ENCODE measurements at places on chromosomes 3 and 15.

DNA sequence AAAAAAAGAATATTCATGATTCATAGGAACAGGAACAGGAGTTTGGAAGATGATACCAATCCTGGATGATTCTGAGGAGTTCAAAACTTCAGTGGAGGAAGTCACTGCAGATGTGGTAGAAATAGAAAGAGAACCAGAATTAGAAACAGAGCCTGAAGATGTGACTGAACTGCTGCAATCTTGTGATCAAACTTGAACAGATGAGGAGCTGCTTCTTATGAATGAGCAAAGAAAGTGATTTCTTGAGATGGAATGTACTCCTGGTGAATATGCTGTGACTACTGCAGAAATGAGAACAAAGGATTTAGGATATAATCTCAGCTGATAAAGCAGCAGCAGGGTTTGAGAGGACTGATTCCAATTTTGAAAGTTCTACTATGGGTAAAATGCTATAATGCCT is 72.7 kb downstream of the GSK3B start:
- no peak for DNase-seq

DNA sequence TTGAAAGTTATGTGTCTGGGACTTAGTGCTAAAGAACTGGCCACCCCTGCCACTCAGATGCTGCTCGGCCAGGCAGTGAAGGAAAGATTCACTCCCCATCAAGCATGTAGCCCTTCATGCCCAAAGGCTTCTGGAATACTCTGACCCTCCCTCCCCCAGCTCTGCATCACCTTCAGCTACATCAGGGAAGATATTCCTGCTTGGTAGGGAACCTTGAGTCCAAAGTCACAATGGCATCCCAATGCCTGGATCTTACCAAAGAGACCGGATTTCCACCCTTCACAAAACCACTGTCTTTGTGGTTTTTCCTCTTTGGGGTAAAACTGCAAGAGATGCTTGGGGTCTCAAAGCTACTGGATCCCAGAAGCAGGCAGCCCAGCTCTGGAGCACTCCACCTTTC is 18.2 kb upstream of the BCL2A1 start:
- no peak for DNase-seq

- no peak for DNase-seq
Observed at GRCh38 chr15:76173317-76173834, 113.6 kb downstream of the TMEM266 start.

- DNase-seq = no peak
Observed at GRCh38 chr3:118949113-118949760, 85.4 kb downstream of the IGSF11 start.

GRCh38 chr3:35651851-35652250 is 12.5 kb downstream of the ARPP21 start:
- no peak for DNase-seq

- no peak for DNase-seq
Observed at GRCh38 chr15:48650931-48651330, 5.4 kb upstream of the FBN1 start.

- no peak for DNase-seq
Observed at GRCh38 chr15:73982222-73982962, 9.7 kb downstream of the STOML1 start.

DNA sequence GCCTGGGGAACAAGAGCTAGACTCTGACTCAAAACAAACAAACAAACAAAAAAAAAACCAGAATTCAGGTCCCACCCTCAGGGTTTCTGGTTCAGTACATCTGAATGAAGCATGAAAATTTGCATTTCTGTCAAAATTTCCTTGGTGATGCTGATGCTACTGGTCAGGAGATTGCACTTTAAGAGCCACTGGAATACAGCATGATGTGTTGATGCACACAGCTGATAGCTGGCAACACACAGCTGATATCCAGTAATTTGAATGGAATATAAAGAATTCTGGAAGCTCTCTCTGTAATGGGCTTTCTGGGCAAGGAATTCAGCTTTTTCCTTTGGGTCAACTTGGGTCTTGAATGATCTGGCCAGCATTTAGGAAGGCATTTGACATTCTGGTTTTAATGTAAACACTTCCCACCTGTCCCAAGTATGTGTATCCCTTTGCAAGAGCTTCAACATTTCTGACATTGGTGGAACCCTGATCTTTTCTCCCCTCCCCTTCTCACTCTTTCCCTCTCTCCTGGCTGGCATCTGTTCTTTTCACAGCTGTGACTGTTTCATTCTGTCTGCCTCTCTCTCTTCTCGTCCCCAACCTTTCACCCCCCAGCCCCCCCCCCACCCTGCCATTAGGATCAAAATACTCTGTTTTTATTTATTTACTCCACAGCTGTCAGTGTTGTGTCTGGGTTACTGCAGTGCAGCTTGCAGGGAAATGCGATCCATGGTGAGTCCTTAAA is 189.5 kb downstream of the TPRG1 start:
- no peak for DNase-seq

DNA sequence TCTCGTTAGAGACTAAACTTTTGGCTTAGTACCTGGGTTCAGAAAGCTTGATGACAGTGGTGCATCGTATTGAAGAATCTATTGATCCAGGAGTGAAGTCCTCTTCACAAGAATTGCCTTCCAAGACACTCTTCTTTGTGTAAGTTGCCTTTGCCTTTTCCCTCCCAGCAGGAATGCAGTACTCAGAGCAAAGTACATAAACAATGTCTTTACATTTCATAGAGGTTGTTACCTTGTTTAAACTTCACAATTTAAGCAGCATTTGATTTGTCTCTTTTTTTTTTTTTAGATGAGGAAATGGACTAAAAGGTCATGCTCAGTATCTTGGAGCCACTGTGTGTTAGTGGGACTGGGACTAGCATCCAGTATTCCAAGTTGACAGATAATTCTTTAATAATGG is 9.9 kb downstream of the RAB7A start:
- DNase-seq = no peak

GRCh38 chr3:124730941-124731297 is 667 bp downstream of the UMPS start:
- no peak for DNase-seq

GRCh38 chr15:72127724-72128322 is 9.6 kb downstream of the SENP8 start:
- DNase-seq = no peak

- DNase-seq = no peak
Observed at GRCh38 chr3:14202874-14203520, 24.4 kb downstream of the LSM3 start.

DNA sequence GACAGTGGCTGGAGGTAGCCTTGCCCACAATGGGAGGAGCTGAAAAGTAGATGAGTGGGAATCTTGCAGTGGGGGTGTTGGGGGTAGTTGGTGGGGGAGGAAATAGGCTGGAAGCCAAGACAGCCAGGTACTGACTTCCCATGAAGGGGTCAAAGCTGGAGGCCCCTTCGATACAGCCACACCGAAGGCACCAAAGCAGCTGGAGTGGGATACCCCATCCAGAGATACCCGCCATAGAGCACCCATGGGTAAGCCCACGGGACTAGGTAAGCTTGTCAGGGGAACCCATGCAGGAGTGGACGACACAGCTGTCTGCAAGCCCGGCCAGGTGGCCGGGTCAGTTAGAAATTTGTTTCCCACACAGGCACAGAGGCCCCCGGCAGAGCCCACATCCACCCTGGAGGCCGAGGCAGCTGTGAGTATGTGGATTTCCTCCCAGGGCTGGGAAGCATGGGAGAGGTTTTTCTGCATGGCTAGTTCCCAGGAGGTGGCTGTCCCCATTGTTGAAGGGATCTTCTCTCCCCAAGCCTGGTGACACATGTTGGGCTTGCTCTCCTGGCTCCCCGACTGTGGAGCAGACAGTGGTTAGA is 28.6 kb downstream of the PRR23E start:
- DNase-seq = no peak

DNA sequence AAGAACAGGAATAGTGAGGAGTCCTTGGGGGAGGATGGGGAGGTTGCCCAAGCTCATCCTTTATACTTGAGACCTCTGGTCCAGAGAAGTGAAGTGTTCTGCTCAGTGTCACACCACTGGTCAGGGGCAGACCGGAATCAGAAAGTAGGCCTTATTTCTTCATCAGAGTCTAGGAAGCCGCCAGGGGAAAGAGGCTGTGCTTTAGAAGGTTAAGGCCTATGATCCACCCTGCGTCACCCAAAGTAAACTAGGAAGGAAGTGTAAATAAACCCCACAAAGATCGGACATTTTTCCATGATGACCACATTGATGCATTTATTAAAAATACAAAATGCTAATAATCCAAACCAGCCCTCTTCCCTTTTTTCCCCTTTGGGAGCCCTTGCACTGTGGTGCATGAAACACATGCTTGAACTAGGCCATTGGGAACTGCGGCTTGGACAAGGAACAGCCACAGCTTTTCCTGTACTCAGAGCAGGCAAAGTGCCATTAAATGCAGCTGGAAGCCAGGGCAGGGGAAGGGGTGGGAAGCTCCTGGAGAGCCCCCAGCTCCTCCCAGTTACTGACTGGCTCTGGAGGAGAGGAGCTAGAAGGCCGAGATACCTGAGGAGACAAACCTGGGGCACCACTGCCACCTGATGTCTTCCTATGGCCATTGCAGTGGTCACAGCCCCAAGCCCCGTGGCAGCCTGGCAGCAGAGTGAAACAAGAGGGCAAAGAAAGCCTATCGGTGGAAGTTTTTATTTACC is 37.0 kb downstream of the CDC25A start:
- peak; percentile 38 for DNase-seq

- DNase-seq = no peak
Observed at GRCh38 chr15:28881170-28881569, 4.6 kb upstream of the APBA2 start.

DNA sequence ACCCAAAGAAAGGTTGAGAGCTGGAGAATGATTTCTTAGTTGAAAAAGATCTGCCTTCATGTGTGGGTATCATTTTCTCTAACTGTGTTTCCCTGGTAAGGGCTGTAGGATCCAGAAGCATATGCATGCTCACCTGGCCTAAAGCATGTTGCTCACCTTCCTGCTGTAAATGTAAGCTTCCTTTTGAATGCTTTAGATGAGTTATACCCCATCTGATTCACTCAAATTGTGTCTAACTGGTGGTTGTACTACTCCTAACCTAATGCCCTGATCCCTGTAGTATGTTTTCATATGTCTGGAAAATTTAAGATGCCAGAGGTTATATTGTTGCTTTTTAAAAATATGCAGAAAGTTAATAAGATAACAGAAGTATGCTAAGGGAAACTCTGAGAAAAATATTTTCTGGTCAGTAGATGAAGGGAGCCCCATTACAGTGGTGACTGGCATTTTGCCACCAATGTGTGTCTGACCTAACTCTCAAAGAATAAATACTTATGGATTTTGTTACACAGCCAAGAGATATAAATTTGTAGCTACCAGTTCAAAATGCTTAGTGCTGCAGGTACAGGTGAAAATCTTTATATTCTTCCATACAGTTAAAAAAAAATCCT is 7.7 kb downstream of the FILIP1L start:
- DNase-seq = peak; percentile 11

- no peak for DNase-seq
Observed at GRCh38 chr3:190165253-190165652, 44.6 kb upstream of the P3H2 start.

GRCh38 chr3:107729686-107730085 is 206.9 kb downstream of the BBX start:
- no peak for DNase-seq

GRCh38 chr15:33852094-33852493 is 116.2 kb upstream of the CHRM5 start:
- DNase-seq = no peak

GRCh38 chr3:12423918-12424630 is 60.2 kb upstream of the TSEN2 start:
- no peak for DNase-seq

DNA sequence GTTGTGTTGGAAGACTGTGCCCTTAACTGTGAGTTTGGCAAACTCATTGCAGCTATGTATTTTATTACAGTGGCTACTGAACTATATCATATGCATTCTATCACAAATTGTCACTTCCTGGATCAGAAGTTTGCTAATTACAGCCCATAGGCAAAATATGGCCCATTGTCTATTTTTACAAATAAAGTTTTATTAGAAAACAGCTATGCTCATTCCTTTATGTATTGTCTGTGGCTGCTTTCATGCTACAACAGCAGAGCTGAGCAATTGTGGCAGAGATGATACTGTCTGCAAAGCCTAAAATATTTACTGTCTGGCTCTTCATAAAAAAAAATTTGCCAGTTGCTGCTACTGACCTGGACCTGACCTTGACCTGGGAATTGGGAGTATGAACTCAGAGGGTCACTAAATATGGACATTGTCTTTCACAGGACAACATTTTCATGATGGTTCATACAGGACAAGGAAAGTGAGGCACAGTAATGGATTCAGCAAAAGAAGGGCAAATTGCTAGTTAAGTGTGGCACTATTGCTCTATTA is 316.9 kb downstream of the ZNF621 start:
- no peak for DNase-seq

GRCh38 chr3:197846491-197846890 is 55.4 kb downstream of the LRCH3 start:
- no peak for DNase-seq

DNA sequence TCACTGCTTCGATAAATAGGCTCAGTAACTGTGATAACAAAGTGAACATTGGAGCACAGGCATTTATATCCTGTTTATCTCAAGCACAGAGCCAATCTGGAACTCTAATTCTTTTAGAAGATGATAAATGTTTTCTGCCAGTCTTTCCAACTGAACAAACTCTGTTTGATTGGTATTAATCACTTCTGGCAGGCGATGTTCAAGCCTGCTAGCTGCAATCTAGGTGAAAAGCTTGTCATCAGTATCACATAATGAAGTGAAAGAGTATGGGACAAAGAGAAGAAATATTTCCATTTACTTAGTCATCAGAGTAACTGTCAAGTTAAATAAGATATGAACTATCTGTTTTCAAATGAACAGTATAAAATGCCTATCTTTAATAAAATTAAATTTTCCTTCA is 577.3 kb downstream of the VGLL3 start:
- no peak for DNase-seq

DNA sequence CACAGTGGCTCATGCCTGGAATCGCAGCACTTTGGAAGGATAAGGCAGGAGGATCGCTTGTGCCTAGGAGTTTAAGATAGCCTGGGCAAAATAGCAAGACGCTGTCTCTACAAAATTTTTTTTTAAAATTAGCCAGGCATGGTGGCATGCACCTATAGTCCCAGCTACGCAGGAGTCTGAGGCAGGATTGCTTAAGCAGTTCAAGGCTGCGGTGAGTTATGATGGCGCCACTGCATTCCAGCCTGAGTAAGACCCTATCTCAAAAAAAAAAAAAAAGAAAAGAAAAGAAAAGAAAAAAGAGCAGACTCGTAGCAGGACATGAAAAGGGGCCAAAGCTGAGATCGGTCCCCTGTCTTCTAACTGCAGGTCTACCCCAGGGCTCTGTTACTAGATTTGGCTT is 18.9 kb downstream of the SRGAP3 start:
- no peak for DNase-seq

GRCh38 chr15:42018306-42019224 is 2.3 kb downstream of the PLA2G4E start:
- no peak for DNase-seq

- no peak for DNase-seq
Observed at GRCh38 chr15:100897221-100898151, 17.9 kb downstream of the ALDH1A3 start.

Measured in NCI-H1092 (cell line).